Sigmoid colon (tissue), 7 donors: ENCODE measurements at places on chromosomes 6 and 20.

GRCh38 chr6:45611491-45611890 lies 233.8 kb upstream of the SUPT3H start:
- no peak for DNase-seq

- no peak for DNase-seq
These were observed 47.6 kb downstream of the HTR1B start for GRCh38 chr6:77415706-77416105.

- no peak for DNase-seq
These were observed 57.3 kb downstream of the PHACTR3 start for GRCh38 chr20:59661621-59662020.

DNA sequence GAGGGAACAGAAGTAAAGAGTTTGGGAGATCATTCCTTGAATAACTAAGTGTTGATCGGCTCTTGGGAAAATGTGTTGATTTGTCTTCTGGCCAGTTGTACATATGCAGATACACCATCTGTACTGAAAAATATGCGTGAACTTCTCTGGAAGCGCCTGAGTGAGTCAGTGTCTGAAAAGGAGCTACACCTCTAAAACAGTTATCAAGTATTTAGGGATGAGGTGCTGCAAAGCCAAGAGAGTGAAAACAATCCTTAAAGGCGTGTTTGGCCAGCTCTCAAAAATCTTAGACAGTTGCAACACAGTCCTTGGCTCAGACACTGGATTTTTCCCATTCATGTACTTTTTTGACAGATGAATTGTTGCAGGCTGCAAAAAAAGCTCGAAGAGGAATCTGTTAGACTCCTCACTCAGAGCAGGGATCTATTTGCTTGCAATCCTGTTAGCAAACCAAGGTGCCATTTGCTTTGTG lies 61.3 kb downstream of the BMP6 start:
- DNase-seq: peak; percentile 75

GRCh38 chr6:163348789-163349680 lies 65.5 kb upstream of the QKI start:
- DNase-seq: peak; percentile 78

- DNase-seq: no peak
These were observed 9.4 kb downstream of the PACSIN1 start for GRCh38 chr6:34475238-34475682.

- DNase-seq: no peak
These were observed 209.7 kb downstream of the FARS2 start for GRCh38 chr6:5471044-5471443.

- DNase-seq: no peak
These were observed 99.2 kb upstream of the TMEM181 start for GRCh38 chr6:158460602-158461169.

- DNase-seq: no peak
These were observed 1.8 kb downstream of the PDRG1 start for GRCh38 chr20:31949877-31950646.

DNA sequence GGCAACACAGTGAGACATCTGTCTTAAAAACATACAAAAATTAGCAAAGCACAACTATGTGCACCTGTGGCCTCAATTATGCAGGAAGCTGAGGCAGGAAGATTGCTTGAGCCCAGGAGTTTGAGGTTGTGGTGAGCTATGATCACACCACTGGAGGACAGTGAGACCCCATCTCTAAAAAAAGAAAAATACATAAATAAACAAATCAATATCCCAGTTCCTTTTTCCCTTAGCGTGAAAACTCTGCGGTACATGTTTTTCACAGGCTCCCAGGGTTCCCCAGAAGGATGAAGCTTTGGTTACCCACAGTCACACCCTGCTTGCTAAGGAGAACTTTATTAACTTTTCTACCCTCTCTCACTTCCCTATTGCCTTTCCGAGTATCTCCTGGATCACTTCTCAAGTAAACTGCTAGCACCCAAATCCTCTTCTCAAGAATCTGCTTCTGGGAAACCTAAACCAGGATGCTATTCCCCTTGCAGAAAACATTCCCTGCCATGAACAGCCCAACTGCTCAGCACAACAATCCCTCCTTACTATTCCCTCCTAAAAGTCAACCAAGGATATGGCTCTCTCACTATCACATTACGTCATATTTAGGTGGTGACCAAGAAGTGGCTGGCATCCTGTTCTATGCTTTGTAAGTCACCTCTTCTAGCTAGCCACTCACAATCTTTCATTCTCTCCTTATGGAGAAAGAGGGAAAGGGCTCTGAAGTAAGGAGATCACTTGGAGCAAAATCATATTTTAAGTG lies 122.4 kb downstream of the IPCEF1 start:
- no peak for DNase-seq

GRCh38 chr20:43922614-43923013 lies 8.0 kb downstream of the TOX2 start:
- DNase-seq: no peak

DNA sequence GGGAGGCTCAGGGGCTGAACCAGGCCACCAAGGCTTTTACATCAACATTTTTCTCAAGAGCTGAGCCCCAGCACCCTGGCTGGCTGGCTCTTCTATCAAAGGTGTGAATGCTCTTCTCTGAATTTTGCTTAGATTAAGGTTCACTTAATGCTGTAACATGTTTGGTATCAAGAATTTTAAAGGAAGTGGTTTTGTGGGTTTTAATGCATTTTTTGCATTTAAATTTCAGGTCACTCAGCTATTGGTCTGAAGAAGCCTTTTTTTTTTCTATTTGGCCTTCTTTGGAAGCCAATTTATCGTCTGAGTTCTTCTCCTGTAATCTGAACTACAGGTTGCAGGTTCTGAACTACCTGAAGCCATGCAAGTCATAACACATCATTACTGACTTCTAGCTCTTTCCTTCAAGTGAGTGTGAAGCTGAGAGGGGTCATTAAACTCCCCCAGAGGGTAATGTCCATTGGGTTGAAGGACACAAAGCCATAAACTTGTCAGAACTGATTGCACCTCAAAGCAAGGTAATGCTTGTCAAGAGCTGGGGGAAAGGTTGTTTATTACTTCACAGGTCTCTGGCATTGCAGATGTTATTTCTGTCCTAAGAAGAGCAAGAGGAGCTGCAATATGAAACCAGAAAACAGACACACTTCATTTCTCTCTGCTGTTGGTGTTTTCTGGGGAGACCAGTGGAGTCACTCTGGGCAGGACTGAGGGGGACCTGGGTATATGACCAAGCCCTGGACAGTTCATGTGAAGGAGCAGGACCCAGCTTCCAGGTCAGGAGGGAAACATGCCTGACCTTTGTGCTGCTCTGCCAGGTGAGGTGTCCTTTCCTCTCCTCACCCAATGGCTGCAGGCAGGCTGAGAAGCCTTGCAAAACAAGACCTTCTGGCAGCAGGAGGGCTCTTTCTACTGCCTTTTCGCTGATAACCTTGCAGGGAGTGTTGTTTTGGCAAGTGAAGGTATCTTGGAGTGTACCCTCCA lies 26.1 kb upstream of the NEDD9 start:
- no peak for DNase-seq

DNA sequence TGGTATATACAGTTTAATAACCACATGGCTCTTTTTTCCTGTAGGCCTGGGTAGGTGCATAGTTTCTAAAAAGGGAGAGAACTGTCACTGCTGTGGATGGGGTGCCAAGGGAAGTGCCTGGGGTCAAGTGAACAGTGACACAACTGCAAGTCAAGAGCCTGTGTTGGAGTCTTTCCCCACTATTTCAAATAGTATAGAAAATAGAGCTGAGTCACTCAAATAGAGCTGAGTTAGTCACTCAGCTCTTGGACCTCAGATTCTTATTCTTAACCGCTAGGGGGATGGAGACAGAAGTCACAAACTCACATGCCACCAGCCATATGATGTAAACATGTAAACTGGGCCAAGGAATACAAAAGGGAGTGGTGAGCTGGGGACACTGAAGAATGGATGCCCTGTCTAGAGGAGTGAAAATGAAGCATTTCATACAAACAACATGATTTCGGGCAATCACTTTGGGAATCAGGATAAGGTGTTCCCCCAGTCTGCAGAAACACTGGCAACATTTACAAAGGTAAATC lies 2.1 kb downstream of the NQO2 start:
- no peak for DNase-seq

DNA sequence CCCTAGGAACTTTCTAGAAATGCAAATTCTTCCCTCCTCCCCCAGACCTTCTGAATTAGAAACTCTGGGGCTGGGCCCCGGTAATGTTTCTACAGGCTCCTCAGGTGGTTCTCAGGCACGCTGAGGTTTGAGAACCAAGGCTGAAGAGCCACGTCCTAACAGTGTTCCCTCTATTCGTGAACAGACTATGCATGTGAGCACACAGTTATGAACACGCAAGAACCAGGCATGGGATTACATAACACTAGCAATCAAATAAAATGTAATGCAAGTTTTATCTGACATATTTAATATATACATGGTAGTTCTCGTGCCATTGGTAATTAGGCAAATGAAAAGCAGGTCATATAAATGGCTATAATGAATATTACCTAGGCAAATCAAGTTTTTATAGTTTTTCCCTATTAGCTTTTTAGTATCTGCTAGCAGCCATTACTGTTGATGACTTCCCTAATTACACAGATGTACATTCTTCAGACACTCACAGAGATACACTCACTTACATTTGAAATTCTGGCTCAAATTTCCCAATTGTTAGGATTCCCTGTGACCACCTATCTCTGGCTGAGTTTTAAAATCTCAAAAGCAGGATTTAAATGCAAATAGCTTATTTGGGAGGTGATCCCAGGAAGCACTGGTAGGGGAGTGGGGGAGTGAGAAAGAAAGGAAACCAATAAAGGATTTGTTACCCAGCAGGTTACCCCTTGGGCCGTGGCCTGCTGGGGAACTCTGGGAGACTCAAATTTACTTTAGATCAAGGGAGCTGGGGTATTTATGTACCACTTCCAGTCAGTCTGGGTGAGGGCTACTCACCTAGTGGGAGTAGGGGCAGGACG lies 104.1 kb downstream of the TCP11 start:
- no peak for DNase-seq

GRCh38 chr6:119575721-119576120 lies 226.2 kb upstream of the MAN1A1 start:
- DNase-seq: no peak
